ENCODE measurements at places on chromosomes 1 and 21.

GRCh38 chr1:52531249-52531872, 21.5 kb downstream of the TUT4 start:
- no peak for DNase-seq

GRCh38 chr1:3500265-3500835, 45.9 kb downstream of the ARHGEF16 start:
- DNase-seq: no peak

- peak; percentile 66 for DNase-seq
These were observed at the start of gene NFIA for GRCh38 chr1:61082311-61083012. Gene NFIA (plus strand): TSS chr1:61082561.

GRCh38 chr1:204841798-204842197, 28.9 kb upstream of the NFASC start:
- DNase-seq: no peak

- DNase-seq: no peak
These were observed 111.3 kb downstream of the ERG start for GRCh38 chr21:38386967-38387366.
